Right hindlimb (tissue), 1 donor: ENCODE measurements at places on chromosomes 5 and 9.
A peak's percentile ranks its signal among the peaks of the same experiment; 100 is the strongest.

DNA sequence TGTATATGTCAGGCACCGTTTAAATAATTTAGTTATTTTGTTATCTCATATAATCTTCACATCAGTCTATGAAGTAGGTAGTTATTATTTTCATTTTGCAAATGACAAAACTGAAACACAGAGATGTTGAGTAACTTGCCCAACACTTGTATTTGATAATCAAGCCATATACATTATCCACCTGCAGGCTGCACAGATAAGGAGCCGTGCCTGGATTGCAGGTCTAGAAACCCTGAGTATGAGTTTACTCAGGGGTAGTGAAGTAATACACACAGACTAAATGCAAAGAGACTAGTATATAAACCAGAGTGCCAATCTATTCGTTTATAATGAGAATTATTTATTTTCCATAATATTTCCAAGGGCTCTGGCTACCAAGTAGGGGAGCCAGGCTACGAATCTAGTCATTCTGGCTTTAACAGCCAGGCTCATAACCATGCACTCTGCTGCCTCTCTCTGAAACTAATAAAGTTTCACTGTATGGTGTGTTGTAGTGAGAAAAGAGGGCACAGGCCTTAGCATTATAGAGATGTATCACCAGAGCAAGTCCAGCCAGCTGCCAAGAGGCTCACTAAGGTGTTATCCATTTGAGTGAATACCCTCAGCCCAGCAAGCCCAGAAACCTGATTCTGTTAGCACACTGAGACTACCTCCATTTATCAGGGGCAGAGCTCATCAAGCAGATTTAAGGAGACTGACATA lies 4.5 kb downstream of the HEMGN start:
- no peak for DNase-seq

DNA sequence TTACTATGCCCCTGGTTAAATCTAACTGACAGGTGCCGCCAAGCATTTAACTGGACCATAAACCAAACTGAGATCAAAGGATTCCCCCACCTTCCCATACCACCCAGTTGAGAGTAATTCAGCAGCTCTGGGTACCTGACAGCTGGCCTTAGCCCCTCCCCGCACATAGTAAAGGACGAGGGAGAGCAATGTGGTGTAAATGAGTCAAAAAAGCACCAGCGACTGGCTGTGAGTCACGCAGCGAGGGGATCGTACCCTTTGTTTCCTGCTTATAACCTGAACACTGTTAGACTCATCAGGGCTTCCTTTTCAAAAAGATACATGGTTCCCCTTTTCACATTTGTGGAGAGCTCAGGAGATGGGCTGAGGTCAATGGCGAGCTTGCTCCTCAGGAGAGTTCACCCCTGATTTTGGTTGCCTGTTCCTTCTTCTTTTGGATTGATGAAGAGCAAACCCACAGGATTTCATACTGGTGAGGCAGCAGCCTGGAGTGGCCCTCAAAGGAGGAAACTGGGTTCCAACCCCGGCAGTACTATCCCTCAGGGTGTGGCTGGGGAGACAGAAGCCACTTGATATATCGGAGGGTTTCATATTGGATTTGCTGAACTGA lies 71.5 kb downstream of the ANKRD33B start:
- DNase-seq = no peak

- DNase-seq = no peak
Observed at GRCh38 chr9:33354651-33355211, 47.6 kb downstream of the AQP7 start.

DNA sequence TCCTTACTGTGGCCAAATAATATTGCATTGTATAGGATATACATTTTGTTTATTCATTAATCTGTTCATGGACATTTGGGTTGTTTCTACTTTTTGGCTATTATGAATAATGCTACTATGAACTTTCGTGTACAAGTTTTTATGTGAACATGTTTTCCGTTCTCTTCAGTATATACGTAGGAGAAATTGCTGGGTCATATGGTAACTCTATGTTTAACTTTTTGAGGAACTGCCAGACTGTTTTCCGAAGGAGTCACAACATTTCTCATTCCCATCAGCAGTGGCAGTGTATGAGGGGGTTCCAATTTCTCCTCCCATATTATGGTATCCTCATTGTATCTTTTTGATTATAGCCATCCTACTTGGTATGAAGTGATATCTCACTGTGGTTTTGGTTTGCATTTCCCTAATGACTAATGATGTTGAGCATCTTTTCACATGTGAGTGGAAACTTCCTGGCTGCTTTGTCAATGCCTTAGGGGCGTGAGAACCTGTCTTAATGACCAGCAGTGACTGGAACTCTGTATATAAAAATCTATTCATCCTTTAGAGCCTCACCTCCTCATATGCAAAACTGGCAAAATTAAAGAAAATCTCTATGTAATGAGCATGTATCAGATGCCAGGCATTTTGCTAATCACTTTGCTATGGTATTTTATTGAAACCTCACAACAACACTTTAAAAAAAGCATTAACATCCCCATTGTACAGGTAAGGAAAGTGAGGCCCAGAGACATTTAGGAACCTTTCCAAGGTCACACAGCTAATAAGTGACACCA lies 47.8 kb upstream of the TGFBR1 start:
- DNase-seq = no peak

DNA sequence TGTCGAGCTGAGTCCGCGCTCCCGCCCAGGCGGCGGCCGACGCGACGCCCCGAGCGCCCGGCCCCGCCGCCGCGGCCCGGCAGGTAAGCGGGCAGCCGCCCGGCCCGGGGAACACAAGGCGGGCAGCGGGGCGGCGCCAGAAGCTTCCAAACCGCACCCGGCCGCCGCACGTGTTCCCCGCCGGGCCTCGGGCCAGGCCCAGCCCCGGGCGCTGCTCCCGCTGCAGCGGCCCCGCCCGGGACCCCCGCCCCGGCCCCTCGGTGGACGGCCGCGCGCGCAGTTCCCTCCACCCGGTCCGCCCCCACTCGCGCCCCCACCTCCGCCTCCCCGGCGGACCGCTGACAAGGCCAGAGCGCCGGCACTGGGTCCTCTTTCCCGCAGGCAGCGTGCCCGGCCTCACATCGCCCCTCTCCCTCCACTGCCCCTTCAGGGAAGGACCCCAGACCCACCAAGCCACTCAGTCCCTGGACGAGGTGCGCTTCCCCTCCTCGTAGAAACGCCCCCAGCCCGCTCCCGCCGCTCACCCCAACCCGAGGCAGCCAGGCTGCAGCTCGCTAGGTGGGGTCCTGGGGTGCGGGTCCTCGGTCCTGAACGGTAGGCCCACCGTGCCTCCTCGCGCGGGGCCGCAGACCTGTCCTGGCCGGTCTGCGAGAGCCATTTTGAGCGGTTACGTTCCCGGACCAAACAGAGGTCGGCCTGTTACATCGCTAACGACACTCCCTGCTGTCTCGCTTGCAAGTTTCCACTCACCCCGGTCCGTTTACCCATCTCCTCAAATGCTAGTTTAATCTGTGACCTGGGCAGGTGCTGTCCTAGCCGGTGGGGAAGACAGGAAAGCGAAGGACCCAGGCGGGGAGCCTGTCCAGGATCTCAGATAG lies 475 bp downstream of the WDR5 start:
- DNase-seq = no peak

- peak; percentile 86 for DNase-seq
Observed at GRCh38 chr9:90095682-90096081, 490.9 kb downstream of the GADD45G start.

- no peak for DNase-seq
Observed at GRCh38 chr9:83477571-83477970, 60.6 kb downstream of the FRMD3 start.

GRCh38 chr5:174491265-174491664 lies 233.1 kb upstream of the MSX2 start:
- DNase-seq = no peak

GRCh38 chr5:93677359-93677891 lies 64.0 kb downstream of the POU5F2 start:
- peak; percentile 77 for DNase-seq

DNA sequence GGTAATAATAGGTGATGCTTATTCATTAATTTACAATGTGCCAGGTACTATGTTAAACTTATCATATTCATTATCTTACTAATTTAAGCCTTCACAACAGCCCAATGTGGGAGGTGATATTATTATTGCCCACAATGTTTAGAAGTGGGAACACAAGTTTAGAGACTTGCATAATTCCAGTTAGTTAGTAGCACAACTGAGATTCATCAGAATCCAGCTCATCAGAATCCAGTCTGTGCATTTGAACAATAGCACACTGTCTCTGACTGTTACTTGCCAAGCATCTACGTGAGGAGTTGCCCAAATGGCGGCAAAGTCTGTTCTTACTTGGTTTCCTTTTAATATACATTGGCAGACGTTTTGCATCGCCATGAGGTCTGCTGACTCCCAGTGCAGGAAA lies 110.9 kb upstream of the BASP1 start:
- DNase-seq = no peak

GRCh38 chr5:180621311-180621710 lies 28.1 kb downstream of the FLT4 start:
- no peak for DNase-seq

DNA sequence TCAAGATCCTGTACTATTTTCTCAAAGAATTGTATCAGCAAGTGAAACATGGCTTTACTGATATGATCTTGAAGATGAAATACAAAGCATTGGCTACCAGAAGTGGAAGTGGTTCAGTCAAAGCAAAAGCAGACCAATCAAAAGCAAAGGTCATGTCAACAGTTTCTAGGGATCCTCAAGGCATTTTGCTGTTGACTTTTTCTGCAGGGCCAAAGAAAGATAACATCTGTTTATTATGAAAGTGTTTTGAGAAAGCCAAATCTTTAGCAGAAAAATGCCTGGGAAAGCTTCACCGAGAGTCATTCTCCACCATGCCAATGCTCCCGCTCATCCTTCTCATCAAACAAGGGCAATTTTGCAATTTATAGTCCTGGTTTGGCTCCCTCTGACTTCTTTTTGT lies 90.3 kb upstream of the ACO1 start:
- DNase-seq = no peak

DNA sequence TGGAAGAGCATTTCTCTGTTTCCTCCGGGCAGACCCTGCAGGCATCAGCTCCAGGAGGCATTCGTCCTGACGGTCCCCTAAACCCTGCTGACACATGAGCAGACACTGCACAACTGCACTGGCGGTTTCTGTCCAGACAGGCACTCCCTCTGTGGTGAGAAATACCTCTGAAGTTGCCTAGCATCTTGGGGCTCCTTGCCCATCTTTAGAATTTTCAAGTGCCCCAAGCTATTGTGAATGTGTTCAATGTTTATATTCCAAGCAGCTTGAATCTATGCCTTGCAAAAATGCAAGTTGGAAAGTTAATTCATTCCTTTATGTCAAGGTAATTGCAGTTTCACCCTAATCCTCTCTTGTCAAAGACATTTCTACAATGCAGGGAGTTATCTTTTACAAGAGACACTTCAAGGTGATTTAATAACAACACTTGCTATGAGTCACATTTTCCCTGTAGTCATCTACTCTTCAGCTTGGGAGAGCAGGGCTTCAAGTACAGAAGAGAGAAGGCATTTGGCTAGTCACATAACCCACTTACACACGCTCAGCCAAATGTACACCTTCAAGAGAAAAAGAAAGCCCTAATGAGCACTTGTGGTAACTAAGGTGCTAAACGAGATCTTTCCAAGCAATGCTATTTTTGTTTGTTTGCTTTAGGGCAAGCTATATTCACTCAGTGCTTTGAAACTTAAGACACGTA lies 302.5 kb downstream of the MLLT3 start:
- no peak for DNase-seq

GRCh38 chr5:33809936-33810335 lies 81.9 kb downstream of the ADAMTS12 start:
- DNase-seq = no peak

- DNase-seq = no peak
Observed at GRCh38 chr9:89738137-89738932, 133.5 kb downstream of the GADD45G start.

DNA sequence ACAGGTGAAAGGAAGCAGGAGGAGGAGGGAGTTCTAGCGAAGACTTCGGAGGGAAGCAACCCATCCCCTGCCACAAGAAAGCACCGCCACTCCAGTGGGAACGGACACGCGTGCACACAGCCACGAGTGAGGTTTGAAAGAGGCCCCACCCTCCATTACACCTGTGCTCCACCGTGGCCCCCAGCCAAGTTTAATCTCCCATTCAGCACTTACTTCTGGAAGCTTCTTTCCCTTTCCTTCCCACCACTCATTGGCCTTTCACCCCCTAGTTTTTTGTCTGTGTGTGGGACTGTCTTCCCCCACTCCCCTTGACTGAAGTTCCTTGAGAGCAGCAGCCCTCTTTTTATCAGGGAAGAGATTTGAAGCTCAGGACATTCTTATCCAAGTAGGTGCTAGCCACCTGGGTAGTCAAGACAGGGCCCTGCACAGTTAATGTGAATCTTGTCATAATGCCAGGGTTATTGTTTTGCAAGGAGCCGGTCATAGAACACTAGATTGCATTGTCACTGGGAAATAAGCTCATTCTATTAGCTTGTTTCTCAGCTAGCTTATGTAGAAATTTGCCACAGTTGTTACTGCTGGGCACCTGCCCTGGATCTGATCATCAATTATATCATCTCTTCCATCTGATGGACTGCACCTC lies 256.0 kb downstream of the DOCK8 start:
- DNase-seq = no peak

- DNase-seq = no peak
Observed at GRCh38 chr5:95916687-95917085, 45.0 kb downstream of the ELL2 start.

DNA sequence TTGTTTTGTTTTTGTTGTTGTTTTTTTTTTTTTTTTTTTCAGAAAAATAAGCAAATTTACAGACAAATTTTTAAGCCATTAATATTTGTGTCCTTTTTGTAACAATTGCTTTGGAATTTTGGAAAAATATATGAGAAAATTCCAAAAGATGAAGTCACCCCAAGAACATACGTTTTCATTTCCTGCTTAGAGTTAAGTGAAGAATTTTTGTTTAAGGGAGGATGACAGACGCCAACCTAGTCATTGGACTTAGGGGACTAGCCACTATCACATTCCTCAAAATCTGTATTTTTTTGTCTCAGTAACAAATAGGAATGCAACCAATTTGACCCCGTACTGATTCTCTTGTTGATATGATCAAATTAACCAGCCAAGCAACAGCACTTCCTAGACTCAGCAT lies 433.9 kb upstream of the SLC30A5 start:
- DNase-seq = no peak

GRCh38 chr5:133605323-133605722 lies 7.0 kb downstream of the FSTL4 start:
- DNase-seq = no peak

GRCh38 chr9:127545196-127546124 lies 66.6 kb upstream of the STXBP1 start:
- peak; percentile 81 for DNase-seq

- DNase-seq = no peak
Observed at GRCh38 chr9:93595461-93595860, 19.1 kb downstream of the PHF2 start.

GRCh38 chr9:91917436-91917835 lies 32.6 kb downstream of the ROR2 start:
- DNase-seq = no peak

DNA sequence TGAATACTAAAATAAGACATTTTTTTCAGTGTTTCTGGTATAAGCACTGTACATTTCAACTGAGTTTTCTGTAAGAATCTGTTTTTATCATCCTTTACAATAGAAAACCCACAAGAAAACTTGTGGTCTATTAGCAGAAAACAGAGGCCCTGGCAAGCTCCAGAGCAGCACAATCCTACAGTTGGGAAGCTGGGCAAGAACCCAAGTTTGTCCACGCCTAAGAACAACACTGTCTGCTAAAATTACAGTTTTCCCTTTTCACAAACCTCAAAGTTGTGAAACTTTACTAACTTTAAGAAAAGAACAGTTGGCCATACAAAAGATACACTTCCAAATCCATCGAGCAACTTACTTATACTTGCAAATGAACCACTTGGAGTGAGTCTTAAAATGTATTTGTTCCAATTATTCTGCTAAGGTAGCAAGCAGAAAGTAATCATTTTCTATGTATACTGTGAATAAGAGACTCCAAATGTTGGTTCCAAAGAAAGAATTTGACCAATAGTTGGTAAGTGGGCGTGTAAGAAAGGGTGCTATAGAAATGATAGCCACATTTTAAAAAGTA lies 982.0 kb upstream of the ARRDC3 start:
- DNase-seq = no peak
